ENCODE measurements at places on chromosomes 2 and 18.

DNA sequence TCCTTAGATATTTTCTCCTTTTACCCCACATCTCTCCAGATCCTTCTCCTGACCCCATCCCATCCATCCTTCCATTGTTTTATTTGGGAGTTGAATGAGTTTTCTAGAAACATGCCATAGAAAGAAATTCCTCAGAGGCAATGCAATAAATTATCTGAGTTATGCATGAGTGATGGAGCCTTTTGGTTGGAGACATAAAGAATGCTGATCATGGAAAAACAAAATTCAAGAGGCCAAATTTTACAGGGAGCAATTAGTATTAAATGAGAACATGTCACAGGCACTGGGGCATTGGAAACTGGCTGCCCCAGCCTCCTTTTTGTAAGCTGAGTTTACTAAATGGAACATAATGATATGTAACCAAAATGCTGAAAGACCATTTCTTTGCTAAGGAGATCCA, 74.2 kb upstream of the LCLAT1 start:
- no peak for DNase-seq

DNA sequence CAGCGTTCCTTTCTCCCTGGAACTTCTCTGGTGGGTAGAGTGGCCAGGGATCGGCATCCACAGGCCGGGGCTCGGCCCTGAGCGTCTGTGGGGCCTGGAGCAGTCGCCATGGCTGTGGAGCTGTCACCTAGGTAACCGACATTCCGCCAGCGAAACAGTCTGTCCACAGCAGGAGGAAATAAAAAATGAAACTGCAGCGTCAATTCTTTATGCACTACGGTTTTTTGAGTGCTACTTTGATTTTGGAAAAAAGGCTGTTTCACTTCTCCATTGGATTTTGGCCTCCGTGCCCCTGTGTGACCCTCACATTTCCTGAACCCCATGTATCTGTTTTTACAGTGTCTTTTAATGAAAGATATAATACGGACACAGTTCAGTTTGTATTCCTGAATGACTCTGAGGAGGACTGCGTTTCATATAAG, 163.4 kb downstream of the LDLRAD4 start:
- peak; percentile 69 for DNase-seq

GRCh38 chr2:96508521-96509113, 3.5 kb upstream of the NEURL3 start:
- DNase-seq: no peak

- DNase-seq: no peak
These were observed 23.5 kb upstream of the C1GALT1C1L start for GRCh38 chr2:43699761-43700160.

DNA sequence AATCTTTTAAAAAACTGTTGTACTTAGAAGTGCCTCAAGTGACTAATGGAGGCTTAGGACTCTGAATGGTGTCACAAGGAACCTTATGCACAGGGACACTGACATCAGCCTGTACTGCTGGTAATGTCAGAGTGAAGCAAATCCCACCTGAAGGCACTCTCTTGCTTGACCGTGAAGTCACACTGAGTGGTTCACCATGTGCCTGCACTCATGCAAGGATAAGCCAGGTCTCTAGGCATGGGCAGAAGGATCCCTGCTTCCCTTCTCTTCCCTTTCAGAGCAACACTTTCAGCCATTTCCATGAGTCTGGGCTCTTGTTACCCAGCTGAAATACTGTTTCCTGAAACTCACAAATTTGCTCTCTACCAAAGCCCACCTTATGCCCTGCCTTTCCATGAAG, 123.0 kb downstream of the NEDD4L start:
- no peak for DNase-seq

- DNase-seq: no peak
These were observed 79.9 kb downstream of the ZEB2 start for GRCh38 chr2:144439993-144440392.

GRCh38 chr2:138559641-138560040, 58.1 kb downstream of the SPOPL start:
- DNase-seq: no peak

DNA sequence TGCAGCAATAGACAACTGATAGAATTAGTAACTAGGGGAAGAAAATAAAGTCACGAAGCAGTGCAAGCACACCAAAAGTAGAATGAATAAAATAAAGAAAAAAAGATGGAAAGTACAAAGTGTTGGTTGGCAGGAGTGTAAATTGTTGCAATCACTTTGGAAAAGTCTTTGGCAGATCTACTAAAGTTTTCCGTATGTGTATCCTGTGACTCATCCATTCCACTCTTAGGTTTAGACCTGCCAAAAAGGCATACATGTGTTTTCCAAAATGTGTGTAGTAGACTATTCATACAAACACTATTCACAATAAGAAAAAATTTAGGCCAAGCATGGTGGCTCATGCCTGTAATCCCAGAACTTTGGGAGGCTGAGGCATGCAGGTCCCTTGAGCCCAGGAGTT, 282.1 kb upstream of the FSIP2 start:
- DNase-seq: no peak

- no peak for DNase-seq
These were observed 8.8 kb upstream of the FAM98A start for GRCh38 chr2:33607905-33608304.

DNA sequence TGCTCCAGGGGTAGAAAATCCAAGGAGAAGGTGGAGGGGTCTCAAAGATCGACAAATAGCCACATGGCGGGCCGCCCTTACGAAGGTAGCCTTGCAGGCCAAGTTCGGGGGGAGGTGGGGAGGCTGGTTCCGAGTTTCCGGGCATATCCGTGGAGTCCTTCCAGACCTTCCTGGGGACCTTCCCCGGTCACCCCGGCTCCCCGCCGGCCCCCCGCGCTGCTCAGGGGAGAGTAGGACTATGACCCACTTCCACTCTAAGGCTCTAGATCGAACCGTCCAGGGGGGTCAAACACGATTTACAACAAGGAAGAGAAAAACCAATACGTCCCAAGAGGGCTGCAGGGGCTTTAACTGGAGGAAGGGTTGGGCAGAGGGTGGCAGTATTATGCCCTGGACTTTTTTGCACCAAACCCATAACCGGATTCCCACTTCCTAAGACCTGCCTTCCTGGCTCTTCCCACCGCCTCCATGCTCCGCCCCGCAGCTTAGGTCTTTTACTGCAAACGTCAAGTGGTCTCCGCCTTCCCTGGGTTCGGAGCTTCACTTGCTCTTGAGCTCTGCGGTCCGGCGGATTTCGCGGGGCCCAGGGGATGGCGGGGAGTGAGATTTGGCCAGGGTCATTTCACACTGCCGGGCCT, 779 bp upstream of the LYPD6 start:
- peak; percentile 6 for DNase-seq

- DNase-seq: no peak
These were observed 137.6 kb upstream of the HNMT start for GRCh38 chr2:137826373-137827372.

DNA sequence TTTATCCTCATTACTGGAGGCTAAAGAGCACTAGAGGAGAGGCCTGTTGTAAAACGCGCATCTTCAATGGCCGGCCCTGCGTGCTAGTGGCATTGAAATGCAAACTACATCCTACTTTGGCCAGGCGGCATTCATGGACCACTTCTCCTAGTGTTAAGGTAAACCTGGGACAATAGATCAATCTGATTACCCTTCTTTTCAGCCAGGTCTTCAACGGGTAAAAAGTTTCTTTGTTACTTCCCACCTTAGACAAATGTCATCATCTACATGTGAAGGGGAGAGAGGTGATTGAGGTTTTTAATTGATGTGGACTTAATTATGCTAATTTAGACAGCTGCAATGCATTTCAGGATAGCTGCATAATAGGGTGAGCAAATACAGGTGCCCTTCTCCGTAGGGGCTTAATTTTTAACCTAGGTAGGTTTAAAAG, 628.0 kb downstream of the ZEB2 start:
- no peak for DNase-seq

DNA sequence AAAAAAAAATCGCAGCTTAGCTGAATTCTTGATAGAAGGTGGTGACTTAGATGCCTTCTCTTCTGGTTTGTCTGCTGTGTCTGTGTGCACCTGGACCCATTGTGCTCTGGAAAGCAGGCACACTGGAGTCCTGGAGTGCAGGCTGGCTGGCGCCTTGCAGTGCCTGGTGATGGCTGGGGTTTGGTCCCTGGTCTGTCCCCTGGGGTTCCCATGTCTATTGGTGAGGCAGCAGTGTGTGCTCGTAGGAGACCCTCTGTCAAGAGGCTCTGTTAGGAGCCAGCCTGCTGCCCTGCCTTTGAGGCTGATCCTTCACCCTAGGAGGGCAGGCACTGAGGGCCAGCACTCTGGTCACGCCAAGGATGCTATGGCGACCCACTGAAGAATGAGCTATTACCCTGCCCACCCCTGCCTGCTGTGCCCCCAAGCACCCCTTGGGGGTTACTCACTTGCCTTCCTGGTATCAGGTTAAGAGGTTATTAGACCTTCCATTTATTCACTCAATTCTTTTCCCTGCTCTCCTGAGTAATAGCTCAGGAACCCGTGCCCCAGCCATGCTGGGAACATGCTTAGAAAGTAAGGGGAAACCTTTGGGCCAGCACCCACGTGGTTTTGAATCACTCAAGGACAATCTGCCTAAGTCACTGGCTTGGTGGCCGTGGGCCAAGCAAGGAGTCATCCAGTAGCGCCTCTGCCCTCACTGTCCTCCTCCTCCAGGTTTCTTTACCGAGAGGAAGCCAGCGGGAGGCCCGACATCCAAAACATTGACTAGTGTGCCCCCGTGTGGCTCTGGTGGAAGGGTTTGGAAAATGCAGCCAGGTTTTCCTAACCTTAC, 284.5 kb downstream of the PRKCE start:
- DNase-seq: peak; percentile 90

DNA sequence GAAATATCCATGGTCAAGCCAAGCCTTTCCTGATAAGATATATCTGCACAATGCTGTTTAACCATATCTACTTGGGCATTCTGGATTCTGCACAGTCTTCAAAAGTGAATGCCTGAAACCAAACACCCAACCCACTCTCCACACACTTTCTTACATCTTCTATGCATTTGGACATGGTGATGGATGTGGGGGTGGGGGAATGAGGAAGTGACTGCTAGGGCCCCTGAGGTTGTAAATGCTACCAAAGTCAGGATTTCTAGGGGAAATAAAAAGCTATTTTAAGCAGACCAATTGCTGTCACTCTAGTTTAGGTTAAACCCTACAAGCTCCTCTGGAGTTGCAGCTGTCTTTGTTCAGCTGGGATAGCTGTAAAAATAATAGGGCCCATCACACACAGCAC, 26.7 kb upstream of the TGFA start:
- no peak for DNase-seq

- DNase-seq: no peak
These were observed 69.2 kb downstream of the NRXN1 start for GRCh38 chr2:50962731-50963130.

DNA sequence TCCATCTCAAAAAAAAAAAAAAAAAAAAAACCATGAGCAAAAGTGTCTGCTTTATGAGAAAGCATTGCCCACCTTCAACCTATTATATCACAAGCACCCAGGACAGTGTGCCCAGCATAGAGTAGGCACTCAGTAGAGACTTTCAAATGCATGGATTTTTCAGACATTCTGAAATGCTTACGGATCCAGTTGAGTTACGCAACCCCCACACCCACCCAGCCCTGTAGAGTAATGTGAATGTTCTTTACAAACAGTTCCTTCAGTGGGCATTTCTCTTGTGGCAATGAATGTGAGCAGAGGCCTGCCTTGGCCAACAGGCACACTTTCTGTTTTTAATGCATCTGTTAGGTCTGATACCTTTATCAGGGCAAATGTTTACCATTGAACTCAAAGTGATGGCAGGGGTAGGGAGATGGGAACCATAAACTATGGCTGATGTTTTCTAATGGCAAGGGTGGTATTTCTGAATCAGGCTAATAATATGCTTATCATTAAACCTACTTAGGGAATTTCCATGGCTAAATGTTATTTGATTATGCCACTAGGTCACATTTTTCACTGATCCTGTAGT, 65.0 kb upstream of the RPL31 start:
- no peak for DNase-seq

DNA sequence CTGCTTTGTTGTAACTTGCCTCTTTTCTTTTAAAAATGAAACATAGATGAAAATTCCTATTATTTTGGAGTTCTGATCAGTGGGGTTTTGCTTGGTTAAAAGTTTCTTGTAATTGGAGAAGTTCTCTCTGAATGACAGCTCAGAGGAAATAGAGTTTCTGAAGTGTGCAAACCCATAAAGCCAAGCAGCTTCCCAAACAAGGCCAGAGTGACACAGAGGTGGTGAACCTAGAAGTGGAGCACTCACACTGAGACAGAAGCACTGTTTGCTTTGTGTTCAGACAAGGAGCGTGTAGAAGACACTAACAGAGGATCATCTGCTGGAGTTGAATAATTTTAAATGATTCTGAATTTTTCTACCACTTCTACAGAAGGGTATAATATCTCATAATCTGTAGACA, 49.2 kb downstream of the FBXO48 start:
- no peak for DNase-seq

DNA sequence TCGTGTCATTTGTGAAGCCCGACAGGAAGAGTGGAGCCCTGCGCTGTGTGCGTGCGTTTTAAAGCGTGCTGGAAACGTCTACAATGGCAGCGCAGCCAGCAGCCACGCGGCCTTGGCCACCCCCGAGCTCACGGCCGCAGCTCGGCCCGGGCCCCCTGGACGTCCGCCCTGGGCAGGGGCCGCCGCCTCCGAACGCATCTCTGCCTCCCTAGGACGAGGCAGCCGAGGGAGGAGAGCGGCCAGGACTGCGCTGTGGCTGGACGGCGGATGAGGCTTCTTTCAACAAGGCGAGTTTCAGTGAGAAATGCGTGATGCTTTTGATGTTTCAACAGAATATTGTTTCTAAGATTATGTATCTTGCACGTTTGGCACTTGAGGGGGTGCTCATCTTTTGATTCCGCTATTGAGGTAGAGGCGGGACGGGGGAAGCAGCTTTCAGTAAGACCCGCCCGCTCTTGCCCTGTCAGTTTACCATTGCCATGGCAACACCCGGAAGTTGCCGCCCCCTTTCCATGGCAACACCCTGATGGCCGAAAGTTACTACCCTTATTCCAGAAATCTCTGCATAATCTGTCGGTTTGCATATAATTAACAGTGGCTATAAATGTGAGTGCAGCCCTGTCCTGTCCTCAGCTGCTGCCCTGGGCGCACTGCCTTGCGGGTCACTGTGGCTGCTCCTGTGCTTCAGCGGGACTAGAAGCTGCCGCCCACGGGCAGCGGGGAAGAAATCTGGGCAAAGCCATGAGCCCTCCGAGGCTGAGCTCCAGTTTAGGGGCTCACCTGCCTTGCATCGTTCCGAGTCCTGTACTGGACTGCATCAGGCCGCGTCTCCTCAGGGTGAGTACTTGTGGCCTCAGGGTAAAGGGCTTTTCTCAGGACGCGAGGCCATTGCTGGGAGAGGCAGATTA, 38.6 kb downstream of the ADNP2 start:
- peak; percentile 71 for DNase-seq

GRCh38 chr18:62610701-62611411, 88.0 kb downstream of the ZCCHC2 start:
- DNase-seq: peak; percentile 55

All from heart right ventricle (tissue), 16 donors.